ENCODE measurements at places on chromosomes 6 and 20.
A peak's percentile ranks its signal among the peaks of the same experiment; 100 is the strongest.

DNA sequence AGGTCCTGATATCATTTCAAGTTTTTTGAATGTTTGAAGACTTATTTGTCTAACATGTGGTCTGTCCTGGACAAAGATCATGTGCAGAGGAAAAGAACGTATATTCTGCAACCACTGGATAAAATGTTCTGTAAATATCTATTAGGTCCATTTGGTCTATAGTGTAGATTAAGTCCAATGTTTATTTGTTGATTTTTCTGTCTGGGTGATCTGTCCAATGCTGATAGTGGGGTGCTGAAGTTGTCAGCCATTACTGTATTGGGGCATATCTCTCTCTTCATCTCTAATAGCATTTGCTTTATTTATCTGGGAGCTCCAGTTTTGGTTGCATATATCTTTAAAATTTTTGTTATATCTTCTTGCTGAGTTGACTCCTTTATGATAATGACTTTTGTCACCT is 258.4 kb upstream of the CITED2 start:
- no peak for DNase-seq

- DNase-seq, result peak; percentile 68
Measured at GRCh38 chr6:34986845-34987246, 97.8 kb downstream of the ANKS1A start.

GRCh38 chr6:20969551-20969950 is 435.3 kb downstream of the CDKAL1 start:
- DNase-seq, result no peak

DNA sequence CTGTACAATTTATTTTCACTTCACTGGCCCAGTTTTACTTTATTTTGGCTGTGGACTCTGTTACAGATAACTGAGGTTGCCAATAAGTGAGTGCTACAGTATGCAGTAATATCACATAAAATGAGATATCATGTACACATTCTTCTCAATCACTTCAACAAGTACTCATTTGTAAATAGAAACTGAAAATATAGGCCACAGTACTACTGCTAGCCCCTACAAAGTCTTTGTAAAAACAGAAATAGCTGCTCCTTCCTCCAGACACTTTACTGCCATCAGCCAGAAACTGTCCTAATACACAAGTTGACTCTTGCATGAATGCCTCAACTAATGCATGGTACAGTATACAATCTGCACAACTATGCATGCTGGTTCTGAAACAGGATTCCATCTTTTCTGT is 9.2 kb downstream of the DTNBP1 start:
- no peak for DNase-seq

- DNase-seq, result no peak
Measured at GRCh38 chr20:11924923-11925322, 7.2 kb downstream of the BTBD3 start.

GRCh38 chr6:163950159-163950558 is 535.6 kb downstream of the QKI start:
- no peak for DNase-seq

DNA sequence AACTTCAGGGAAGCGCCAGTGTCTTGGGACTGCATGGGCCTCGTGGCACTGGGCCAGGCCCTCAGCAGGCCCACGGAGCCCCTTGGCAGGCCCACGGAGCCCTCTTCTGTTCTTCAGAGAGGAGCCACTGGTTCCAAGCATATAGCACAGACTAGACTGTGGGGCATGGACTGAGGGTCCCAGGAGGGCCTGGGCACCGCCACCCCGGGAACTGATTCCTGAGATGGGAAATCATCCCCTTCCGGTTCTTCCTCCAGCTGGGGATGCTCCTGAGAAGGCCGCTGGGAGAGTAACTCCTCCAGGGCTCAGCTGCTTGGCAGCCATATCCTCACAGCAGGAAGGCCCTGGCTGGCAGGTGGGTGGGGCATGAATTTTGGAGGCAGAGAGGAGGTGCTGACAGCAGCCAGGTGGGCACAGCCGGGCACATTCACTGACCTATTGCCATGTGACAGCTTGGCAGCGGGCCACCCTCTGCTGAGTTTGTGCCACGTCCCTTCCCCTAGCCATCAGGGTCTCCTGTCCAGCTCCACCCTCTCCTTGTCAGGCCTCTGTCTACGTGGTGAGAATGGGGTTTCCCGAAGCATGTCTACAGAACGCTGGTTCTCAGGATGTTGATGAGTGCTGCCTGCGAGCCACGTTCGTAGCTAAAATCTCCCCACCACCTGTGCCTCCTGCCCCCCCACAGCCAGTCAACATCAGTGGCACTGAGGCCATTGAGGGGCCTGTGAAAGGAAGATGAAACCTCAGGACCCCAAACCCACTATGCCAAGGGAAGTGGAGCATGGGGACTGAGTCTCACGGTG is 152.1 kb downstream of the TAF4 start:
- no peak for DNase-seq

GRCh38 chr6:37242429-37243052 is 15.0 kb upstream of the TBC1D22B start:
- no peak for DNase-seq

GRCh38 chr6:35796236-35796635 is 887 bp downstream of the CLPS start:
- no peak for DNase-seq
